Activated effector memory CD4-positive, alpha-beta T cell treated with Interleukin-2 at 50 U/mL for 16 hours (primary cell): ENCODE measurements at places on chromosomes 16 and 17.

DNA sequence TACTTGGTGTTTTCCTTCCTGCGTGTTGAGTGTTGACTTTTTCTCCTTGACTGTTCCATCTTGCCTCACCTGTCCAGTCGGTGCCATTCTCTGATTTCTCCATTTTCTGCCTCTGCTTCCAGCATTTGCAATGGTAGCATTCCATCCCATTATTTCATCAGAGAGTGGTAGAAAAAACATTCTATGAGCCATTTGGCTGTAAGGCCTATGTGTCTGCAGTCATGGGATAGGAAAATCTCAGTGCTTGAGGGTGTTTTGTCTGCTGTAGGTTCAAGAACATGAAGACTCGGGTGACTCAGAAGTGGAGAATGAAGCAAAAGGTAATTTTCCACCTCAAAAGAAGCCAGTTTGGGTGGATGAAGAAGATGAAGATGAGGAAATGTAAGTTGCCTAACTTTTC, 2.7 kb downstream of the UTP18 start:
- no peak for DNase-seq

DNA sequence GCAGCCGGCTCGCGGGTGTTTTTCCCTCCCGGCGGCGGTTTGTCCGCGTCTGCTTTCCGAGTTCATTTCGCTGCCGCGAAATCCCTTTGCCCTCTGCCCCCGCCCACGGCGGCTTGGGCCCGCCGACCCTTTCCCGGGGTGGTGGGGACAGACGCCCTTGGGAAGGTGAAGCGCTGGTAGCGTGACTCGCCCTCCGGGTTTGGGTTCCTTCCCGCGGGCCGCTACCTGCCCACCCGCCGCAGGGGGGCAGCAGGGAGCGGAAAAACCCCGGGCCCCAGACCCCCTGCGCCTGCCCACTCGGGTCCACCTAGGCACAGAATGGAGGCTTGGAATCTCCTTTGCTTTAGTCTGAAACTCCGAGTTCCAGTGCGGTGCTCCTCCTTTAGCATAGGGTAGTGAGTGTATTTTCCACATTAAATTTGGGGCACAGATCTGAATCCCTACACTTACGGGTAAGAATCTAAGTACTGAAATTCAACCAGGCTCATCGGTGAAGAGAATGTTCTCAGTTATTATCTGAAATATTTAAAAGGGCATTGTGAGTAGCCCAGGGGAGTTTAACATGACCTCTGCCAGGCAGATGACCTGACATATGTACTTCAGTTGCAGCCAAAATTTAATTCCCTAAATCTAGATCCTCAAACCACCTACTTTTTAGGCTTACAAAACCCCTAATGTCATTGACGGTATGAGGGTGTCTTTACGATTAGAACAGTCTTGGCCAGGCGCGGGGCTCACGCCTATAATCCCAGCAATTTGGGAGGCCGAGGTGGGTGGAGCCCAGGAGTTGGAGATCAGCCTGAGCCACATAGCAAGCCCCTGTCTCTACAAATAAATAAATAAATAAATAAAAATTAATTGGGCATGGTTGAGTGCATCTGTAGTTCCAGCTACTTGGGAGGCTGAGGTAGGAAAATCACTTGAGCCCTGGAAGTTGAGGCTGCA, 1.0 kb downstream of the NME2 start:
- peak; percentile 55 for DNase-seq

GRCh38 chr17:81251709-81252301, 12.7 kb downstream of the NDUFAF8 start:
- DNase-seq: no peak

GRCh38 chr17:75289832-75290337, 652 bp upstream of the SLC25A19 start:
- no peak for DNase-seq

DNA sequence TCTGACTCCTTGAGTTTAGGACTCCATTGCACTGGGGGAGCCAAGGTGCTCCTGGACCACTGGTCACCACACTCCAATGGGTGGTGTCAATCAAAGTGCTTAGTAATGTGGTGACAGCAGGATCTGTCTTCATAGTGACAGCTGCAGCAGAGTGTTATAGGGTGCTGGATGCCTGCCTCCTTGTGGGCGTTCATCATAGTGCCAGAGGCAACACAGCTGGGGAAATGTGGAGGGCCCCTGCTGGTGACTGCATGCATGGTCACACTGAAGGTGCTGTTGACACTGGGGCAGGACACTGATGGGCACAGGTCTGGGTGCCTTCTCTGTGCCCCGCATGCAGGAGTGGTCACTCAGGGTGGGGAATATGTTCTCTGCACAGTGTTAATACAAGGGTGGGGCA, 177.5 kb upstream of the CDH8 start:
- DNase-seq: no peak

DNA sequence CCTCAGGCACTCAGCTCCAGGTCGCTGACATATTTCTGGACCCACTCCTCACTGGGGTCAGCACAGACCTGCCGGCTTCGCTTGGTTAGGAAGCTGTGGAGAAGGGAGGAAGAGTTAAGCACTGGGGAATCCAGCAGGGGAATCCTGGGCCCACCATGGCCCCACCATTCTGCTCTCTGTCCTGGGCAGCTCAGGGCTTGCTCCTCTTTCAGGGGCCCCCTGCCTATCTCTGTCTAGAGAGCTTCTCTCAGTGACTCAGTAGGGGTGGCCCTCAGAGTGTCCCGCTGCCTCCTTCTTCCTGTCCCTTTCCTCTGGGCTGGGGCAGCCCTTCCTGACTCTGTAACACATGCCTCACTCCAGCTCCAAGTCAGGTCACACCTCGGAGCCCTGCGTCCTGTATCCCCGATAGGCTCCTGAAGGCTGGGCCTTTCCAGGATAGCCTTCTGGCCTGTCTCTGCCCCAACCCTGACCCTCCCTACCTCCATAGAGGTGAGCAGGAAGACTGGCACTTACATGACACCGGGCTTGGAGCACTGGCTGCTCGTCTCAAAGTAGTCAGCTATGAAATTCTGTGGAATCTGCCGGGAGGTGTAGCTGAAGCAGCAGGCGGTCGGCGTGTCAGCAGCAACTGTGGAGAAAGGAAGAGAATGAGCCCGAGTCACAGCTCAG, 1.1 kb downstream of the CCL3 start:
- no peak for DNase-seq

DNA sequence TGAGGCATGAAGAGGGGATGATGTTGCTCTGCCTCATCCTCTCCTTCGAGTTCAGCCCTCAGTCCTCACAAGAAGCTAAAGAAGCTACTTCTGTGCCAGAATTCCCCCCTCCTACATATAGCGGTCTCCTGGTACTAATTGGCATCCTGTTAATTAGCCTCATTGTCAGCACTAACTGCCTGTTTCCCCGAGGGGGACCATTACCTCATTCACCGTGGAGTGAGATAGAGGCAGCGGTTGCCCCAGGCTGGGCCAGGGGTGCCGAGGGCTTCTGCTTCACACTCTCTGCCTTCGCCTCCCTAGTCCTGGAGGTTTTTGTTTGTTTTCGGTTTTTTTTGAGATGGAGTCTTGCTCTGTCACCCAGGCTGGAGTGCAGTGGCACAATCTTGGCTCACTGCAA, 5.7 kb upstream of the MINK1 start:
- DNase-seq: no peak

GRCh38 chr17:30405161-30405560, 26.4 kb downstream of the CPD start:
- DNase-seq: no peak

- DNase-seq: no peak
These were observed 52.3 kb downstream of the ABCC1 start for GRCh38 chr16:16001596-16002255.

GRCh38 chr16:85571563-85571812, 41.6 kb upstream of the GSE1 start:
- no peak for DNase-seq

GRCh38 chr17:83009414-83010205, 69.8 kb upstream of the METRNL start:
- no peak for DNase-seq

GRCh38 chr16:88923926-88924833, 52.8 kb downstream of the CBFA2T3 start:
- no peak for DNase-seq
